ENCODE measurements at places on chromosomes 7 and 10. TPM values are rescaled to one million over a fixed set of nuclear protein-coding genes. Genes with fewer than 3 reads are reported as not detected.
A peak's percentile ranks its signal among the peaks of the same experiment; 100 is the strongest.

Gene NUTM2B
- not detected for total RNA-seq

Gene ACSL5
- 6.5 TPM for total RNA-seq

Gene PAX2
- not detected for total RNA-seq

Gene CALHM3
- total RNA-seq = not detected

Gene MYOZ1
- total RNA-seq = not detected

Gene COL1A2
- total RNA-seq = 29.9 TPM

Gene ADAM22
- 2.7 TPM for total RNA-seq

Gene AVL9
- total RNA-seq = 42.2 TPM

GRCh38 chr7:143735962-143736361 is 21.5 kb downstream of the CTAGE6 start:
- no peak for DNase-seq

- DNase-seq = no peak
Observed at GRCh38 chr10:36574207-36574606, 551.2 kb upstream of the ANKRD30A start.

DNA sequence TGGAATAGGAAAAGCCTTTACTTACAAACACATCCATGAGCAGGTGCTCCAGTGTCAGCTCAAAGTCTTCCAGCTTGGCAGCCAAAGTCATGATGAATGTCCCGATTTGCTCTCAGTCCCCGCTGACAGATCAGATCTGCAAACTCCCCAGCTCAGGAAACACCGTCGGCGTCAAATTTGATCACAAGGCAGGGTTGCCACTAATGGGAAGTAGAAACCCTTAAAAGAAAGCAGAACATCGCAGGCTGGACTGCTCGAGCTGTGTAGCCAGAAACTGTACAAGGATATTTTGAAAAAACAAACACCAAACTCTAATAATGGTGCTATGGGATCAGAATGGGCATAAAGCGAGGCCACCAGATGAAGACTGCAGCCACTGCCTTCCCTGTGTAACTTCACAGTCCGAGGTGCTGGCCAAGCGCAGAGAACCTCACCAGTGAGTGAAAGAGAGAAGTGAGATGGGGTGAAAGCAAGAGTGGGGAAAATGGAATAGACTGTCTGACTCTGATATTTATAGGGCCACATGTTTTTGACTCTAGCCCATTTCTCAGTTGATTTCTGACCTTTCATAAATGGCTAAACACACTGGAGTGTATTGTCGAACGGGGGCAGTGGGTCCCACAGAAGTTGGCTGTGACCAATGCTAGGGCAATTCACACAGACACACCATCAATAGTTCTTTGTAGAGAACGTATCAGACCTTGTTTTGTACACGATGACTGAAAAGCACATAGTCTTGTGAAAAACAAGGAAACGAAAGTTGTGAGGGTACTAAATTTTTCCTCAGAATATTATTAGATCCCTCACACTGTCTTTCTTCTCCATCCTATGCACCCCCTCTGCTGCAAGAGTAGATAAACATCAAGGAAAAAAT is 306.2 kb downstream of the FRMD4A start:
- DNase-seq = no peak

- no peak for DNase-seq
Observed at GRCh38 chr10:24041034-24041433, 167.9 kb upstream of the KIAA1217 start.

- DNase-seq = no peak
Observed at GRCh38 chr7:131186816-131187215, 140.9 kb upstream of the MKLN1 start.

GRCh38 chr7:99357701-99358490 is 16.6 kb upstream of the ARPC1B start:
- no peak for DNase-seq

DNA sequence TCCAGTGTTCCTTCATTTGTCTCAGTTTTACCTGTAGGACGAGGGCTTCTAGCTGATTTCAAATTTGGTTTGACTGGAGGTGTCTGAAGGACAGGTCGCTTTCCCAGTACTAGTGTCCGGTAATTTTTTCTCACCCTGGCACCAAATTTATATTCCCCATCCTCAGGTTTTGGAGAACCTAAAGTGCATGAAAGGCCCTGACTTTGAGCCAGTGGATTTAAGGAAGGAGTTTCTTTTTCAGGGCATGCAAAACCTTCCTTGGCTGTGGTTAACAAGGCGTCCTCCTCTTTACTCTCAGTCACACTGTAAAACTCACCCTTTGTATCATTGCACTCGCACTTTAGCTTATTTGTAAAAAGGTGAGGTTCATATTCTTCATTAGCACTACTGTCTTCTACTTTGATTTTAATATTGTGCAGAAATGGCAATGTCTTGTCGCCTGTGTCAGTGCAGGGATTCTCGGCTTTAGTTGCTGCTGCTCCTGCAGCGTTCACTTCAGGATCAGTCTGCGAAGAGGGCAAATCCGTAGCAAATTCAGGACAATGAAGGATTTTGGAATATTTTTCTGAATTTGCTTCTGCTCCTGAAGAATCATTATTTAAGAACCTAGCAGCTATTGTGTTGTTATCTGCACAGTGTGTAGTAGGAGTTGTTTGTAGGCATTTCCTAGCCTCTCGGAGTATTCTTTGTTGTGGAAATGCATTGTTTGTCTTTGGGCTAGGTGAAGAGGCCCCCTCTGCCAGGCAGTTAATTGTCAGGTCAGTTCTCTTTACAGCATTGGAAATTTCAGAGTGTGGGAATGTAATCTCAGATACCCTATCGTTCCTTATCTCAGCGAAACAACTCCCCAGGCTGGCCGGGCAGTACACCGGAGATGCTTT is 9.9 kb downstream of the SKIDA1 start:
- no peak for DNase-seq

DNA sequence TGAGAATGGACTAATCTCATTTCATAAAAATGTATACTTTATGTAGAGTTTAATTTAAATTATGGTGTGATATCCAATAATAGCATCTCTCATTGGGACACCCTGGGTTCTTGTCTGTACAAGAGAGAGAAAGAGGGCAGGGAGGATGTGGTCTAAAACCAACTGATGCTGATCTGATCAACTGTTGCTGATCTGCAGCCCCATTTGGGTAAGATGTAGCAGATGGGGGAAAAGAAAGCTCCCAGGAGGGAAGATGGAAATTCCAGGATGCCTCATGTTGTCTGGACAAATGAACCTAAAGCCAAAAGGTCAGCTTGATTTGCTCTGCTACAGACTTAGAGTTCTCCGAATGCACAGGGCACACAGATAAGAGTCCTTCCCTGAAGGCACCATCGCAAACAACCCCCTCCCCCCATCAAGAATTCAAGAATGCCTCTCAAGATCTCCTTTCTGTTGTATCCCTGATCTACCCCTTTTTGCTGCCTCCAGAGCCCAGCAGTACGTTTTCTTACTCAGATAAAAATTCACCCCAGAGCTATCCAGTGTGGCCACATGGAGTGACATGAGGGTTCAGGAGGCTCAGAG is 171.4 kb upstream of the INHBA start:
- no peak for DNase-seq

DNA sequence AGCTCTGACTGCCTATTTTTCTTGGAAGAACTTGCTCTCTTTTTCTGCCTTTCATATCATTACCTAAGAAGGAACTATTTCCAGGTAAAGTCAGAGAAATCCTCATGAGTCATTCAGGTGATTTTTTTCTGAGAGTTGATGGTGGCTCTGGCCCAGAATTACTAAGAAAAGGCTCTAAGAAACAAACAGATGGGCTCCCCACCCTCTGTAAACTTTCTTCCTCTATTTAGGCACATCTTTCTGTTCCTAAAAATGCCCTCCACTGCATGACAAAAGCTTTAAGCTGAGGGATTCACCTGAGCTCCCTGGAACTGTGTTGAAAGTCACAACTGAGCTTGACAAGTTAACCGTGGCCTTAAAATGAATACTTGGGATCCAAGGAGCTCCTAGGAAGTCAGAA is 1.6 kb downstream of the OLAH start:
- no peak for DNase-seq

- no peak for DNase-seq
Observed at GRCh38 chr7:46215987-46216567, 295.0 kb upstream of the IGFBP3 start.

- DNase-seq = peak; percentile 79
Observed at GRCh38 chr10:108911814-108912541, 1011.3 kb downstream of the XPNPEP1 start.

DNA sequence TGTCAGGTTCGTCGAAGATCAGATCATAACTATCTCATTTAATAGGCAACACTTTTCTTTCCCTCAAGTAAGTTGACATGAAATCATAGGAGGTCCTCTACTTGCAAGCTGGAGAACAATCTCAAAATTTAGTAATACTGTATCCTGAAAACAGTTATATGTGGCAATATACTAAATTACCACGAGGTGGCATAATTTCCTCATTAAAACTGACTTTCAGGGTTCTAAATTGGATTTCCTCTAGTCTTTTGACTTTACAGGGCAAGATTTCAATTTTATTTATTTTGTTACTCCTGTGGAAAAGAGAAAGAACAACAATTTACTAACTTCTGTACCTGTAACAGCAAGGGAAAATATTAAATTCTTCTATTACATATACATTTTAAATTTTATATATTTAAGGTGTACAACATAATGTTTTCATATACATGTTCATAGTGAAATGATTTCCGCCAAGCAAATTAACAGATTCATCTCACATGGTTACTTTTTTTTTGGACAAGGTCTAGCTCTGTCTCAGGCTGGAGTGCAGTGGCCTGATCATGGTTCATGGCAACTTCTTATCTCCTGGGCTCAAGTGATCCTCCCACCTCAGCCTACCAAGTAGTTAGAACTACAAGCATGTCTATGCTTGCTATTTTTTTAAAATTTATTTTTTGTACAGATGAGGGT is 53.4 kb upstream of the CYP2C18 start:
- DNase-seq = no peak

- peak; percentile 35 for DNase-seq
Observed at GRCh38 chr10:122249303-122249850, 21.7 kb upstream of the BTBD16 start.

DNA sequence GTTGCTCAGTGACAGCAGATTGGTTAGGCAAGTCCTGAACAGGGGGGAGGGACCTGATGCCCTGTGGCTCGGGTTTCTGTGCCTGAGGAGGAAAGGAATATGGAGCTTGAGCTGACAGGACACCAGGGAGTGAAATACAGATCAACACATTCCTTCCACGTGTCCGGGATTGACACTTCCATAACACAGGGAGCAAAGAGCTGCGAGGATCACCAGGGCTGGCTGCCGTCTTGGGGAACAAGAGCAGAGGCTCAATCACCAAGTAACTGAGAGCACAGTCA is 36.7 kb upstream of the EFCAB10 start:
- DNase-seq = no peak

DNA sequence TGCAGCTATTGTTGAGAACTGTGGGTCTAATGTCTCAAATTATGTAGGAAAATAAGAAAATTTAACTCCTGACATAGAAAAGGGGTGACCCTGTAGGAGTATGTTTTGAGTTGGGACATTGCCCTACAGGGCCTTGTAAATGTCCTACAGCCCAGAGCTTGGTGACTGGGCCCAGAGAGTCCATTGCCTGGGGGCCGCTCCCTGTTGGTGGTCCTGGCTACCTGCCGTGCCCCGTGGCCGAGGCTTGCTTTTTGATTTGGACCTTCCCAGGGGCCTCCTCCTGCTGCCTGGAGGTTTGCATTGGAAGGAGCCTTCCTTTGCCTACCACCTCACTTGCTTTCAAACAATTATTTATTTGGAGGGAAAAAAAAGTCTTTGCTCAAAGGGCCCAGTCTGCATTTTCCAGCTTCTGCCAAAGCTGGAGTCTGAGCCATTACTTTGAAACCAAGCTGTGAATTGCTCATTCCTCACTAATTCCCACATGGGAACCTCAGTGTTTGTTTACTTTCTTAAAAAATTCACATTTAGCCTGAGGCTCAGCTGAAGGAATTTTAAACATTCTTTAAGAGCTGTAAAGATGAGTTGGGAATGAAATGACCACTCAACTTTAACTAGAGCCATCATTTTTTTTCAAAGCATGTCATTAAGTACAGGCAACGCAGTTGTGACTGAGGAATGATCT is 355.0 kb downstream of the GLRX3 start:
- DNase-seq = peak; percentile 59

- no peak for DNase-seq
Observed at GRCh38 chr7:114802632-114803031, 119.3 kb upstream of the MDFIC start.

GRCh38 chr7:102890292-102890970 is 22.4 kb upstream of the LRRC17 start:
- no peak for DNase-seq

DNA sequence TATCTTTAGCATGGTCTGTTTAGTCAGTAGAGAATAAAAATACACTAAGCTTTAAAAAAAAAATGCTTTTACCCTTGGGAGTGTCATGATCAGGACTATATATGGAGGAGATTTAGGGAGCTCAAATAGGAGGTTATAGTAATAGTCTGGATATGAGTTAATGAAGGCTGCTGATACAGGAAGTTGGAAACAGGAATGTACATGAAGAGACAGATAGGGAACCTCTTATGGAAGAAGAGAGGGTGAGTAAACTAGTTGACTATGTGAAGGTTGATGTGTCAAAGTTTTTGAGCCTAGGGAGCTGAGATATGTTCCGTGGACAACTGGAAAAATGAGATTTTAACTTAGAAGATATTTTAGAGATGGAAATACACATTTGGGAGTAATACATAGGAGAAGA is 472.0 kb upstream of the FZD8 start:
- no peak for DNase-seq

GRCh38 chr7:133654547-133654946 is 401.7 kb downstream of the EXOC4 start:
- no peak for DNase-seq

GRCh38 chr7:113922049-113922448 is 3.2 kb upstream of the PPP1R3A start:
- no peak for DNase-seq

- no peak for DNase-seq
Observed at GRCh38 chr7:1282679-1283078, 50.0 kb downstream of the UNCX start.

DNA sequence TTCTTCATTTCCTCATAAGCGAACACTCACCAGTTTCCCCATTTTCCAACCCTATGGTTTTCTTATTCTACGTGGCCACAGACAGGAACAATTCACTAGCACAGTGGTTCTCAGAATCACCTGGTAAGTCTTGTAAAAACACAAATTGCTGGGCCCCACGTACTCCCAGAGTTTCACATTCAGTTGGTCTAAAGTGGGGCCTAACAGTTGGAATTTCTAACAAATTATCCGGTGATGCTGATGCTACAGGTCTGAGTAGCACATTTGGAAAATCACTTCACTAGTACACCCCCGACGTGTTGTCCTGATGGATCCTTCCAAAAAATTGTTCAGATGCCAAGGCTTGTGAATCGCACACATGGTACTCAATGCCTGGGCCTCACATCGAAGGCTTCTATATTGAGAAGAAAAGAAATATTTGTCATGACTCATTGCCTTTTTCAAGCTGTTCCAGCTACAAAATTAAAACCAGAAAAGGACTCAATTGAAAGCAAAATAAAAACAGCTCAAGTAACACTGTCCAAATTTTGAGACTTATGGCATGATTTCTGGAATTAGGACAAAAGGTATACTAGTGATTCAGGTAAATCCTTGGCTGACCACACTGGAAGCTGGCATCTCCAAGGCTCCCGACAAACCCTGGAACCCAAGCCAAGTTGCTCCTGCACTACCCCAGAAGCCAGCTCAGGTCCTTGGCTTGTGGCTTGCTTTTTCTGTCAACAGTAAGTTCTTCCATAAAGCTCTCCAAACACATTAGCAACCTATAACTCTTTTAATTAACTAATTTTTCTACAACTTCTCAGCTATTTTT is 12.9 kb upstream of the VIM start:
- DNase-seq = no peak

GRCh38 chr7:65397730-65398142 is 24.1 kb downstream of the ZNF92 start:
- no peak for DNase-seq

Measured in suprapubic skin (tissue), 4 donors.